ENCODE measurements at places on chromosomes 12 and 14.
A peak's percentile ranks its signal among the peaks of the same experiment; 100 is the strongest.

DNA sequence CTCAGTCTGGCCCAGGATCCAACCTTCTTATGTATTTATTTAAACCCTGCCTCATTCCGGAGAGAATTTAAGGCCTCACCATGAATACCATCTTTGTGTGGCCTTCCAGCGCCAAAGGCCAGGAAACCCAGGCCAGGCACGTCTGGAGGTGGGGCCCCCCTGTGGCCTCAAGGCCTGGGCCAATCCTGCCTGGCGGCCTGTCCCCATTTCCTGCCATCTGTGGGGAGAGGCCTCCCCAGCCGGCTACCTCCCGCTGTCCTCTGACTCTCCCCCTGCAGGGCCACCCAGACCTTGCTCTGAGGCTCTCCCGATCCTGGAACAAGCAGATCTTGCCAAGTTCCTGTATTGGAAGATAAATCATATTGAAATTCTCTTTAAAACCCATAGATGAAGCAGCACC, 37.4 kb upstream of the MEG3 start:
- no peaks in the 10 kb centered on the region for H3K4me1 ChIP-seq
- no peaks in the 10 kb centered on the region for H3K36me3 ChIP-seq
- H3K4me3 ChIP-seq = no peak overlapping the region
- no peaks in the 10 kb centered on the region for H3K27me3 ChIP-seq

GRCh38 chr12:91105807-91106206, 5.5 kb downstream of the LUM start:
- H3K4me1 ChIP-seq = no peaks in the 10 kb centered on the region
- H3K4me3 ChIP-seq = no peak overlapping the region
- DNase-seq = no peak
- H3K36me3 ChIP-seq = no peaks in the 10 kb centered on the region
- no peak overlapping the region for H3K27ac ChIP-seq

DNA sequence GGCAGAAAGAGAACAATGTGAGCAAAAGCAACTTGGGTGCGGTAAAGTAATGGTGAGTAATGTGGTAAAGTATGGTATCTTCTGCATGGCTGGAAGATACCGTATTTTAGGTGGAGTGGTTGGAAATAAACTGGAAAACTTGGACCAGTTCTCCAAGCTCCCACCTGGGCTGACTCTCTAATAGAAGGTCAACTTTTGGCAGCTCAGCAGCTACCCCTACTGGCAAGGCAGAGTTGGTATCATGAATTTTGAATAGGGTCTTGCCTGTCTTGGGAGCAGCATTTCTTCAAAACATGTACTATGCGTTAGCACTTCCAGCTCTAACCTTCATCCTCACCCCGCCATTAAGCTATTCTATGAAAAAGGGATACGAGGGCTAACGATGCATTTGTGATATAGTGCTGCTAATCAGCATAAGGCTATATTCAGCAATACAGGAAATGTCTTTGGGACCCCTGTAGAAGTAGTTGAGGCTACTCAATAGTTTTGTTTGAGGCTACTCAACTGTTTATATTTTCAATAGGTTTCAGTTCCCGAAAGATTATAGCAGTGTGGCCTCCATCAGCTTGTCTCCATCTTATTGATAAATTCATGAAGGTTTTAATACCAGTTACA, 276.3 kb upstream of the FAR2 start:
- no peak overlapping the region for H3K27ac ChIP-seq
- no peaks in the 10 kb centered on the region for H3K27me3 ChIP-seq
- no peaks in the 10 kb centered on the region for H3K4me1 ChIP-seq
- H3K36me3 ChIP-seq = no peaks in the 10 kb centered on the region
- no peak overlapping the region for H3K4me3 ChIP-seq

DNA sequence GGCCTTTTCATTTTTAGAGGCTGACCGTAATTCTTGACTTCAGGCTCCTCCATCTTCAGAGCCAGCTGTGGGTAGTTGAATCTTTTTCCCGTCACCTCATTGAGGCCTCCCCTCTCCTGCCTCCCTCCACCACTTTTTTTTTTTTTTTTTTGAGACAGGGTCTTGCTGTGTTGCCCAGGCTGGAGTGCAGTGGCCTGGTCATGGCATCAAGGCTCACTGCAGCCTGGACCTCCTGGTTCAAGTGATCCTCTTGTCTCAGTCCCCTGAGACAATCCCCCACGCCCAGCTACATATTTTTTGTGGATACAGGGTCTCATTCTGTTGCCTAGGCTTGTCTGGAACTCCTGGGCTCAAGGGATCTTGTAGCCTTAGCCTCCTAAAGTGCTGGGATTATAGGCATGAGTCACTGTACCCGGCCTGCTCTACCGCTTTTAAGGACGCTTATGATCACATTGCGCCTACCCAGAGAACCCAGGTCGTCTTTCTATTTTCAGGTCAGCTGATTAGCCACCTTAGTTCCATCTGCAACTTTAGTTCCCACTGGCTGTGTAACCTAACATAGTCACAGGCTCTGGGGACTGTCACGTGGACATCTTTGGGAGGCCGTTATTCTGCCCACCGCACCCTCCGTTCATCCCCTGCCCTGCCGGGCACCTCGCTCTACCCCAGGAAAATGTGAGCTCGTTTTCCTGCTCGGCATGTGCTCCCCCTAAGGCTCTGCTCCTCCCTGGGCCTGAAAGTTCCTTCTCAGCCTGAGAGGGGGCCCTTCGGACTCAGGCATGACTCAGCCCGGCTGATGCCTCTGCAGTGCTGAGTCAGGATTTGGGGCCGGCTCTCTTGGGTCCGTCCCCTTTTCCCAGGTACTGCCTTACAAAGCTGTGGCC, 13.4 kb downstream of the TNFAIP2 start:
- no peaks in the 10 kb centered on the region for H3K4me1 ChIP-seq
- H3K27me3 ChIP-seq = no peaks in the 10 kb centered on the region
- H3K4me3 ChIP-seq = no peak overlapping the region
- no peak overlapping the region for H3K27ac ChIP-seq
- H3K36me3 ChIP-seq = no peaks in the 10 kb centered on the region

DNA sequence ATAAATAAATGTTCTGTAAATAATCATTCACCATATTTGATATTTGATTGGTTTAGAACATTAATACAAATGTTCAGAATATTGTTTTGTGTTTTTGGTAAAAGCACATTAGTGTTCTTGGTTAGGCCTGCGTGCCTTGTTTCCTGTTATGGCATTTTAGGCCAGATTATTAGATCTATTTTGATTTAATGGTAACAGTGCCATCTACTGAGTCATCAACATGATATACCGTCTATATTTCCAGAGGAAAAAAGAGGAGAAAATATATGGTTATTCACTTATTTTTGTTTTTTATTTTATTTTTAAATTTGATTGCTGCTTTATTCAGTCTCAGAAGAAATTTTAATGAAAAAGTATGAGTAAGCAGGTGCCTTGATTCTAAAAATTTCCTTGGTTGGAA, 60.3 kb downstream of the GPHN start:
- H3K27me3 ChIP-seq = no peaks in the 10 kb centered on the region
- H3K4me3 ChIP-seq = no peak overlapping the region
- H3K4me1 ChIP-seq = no peaks in the 10 kb centered on the region
- DNase-seq = no peak
- H3K36me3 ChIP-seq = no peaks in the 10 kb centered on the region

GRCh38 chr12:24752763-24753462, 196.0 kb downstream of the BCAT1 start:
- no peak overlapping the region for H3K27ac ChIP-seq
- H3K4me3 ChIP-seq = no peak overlapping the region
- H3K4me1 ChIP-seq = no peaks in the 10 kb centered on the region
- H3K36me3 ChIP-seq = no peaks in the 10 kb centered on the region
- H3K27me3 ChIP-seq = no peaks in the 10 kb centered on the region

DNA sequence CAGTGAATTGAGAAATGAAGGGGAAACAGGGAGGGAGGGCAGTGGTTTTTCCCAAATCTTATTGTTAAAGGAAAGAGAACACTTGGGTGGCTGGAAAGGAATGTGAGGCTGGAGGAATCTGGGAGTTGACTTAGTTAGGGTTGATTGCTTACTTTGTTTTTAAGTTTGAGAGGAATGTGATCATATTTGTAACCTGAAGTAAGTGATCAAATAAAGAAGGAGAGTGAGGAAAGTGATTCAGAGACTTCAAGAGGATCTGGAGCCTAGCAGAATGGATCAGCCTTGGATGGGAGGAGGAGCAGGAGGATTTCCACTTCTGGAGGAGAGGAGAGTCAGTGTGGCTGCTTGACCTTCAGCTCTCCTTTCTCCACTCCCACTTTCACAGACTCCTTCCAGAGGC, 6.0 kb upstream of the LRP6 start:
- H3K27ac ChIP-seq = no peak overlapping the region
- no peaks in the 10 kb centered on the region for H3K4me1 ChIP-seq
- no peak for DNase-seq
- H3K4me3 ChIP-seq = no peak overlapping the region
- H3K27me3 ChIP-seq = no peaks in the 10 kb centered on the region

GRCh38 chr12:64609536-64610078, 688 bp upstream of the RASSF3 start:
- no peak for DNase-seq
- H3K27ac ChIP-seq = peak overlapping the region; percentile 85
- H3K4me3 ChIP-seq = peak overlapping the region; percentile 87
- peaks cover 8% of the 10 kb centered on the region for H3K4me1 ChIP-seq

DNA sequence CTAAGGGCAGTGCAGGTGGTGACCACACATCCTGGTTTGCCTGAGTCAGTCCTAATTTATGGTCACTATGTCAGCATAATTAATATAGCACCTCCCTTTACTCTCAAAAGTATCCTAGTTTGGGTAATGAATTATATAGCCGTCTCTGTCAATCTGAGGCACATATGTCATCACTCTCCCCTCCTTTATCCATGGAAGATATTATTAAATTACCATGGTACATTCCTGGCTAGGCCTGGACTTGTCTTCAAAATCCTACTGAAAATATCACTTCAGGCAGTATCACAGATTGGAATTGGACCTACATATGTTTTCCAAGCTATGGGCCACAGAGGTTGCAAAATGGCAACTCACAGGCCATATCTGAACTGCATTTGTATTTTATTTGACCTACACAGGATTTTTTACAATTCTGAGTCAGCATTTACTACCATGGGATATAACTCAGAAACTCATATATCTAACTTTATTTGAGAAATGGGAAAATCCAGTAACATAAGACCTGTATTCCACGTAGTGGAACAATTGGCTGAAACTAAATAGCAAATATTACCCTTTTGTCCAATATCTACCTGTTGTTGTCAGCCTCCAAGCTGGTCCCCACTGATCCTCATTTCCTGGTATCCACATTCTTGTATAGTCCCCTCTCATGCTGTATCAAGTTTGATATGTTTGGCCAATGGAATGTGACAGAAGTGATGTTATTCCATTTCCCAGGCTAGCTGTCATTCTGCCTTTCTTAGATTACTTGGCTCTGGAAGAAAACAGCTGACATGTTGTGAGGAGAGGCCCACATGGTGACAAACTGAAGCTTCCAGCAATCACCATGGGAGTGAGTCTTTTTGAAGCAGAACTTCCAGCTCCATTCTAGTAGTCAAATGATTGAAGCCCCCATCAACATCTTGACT, 102.5 kb upstream of the MDM1 start:
- no peaks in the 10 kb centered on the region for H3K4me1 ChIP-seq
- H3K36me3 ChIP-seq = no peaks in the 10 kb centered on the region
- H3K4me3 ChIP-seq = no peak overlapping the region
- no peaks in the 10 kb centered on the region for H3K27me3 ChIP-seq
- DNase-seq = no peak
- no peak overlapping the region for H3K27ac ChIP-seq

DNA sequence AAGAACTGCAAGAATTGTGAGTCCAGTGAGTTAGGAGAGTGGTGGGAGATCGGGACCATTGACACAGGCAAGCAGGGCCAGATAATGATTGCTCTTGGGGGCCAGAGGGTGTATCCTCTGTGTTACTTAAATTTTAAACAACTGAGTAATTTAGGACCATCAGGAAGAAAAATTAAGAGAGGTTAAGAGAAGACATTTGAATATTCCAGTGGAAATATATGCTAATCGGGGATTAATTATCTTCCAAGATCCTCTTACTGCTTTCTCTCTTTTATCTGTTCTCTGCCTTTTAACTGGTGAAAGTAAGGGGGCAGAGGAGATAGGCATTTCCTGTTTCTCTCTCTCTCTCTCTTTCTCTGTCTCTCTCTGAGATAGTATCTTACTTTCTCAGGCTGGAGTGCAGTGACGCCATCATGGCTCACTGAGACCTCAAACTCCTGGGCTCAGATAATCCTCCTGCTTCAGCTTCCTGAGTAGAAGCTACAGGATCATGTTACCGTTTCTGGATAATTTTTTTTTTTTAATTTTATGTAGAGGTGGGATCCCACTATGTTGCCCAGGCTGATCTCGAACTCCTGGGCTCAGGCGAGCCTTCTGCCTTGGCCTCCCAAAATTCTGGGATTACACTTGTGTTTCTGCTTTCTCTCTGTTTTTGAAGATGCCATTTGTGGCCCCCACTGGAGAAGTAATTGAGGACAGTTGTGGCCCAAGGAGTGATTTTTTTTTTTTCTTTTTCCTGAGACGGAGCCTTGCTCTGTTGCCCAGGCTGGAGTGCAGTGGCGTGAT, 85.1 kb downstream of the DIP2B start:
- H3K27me3 ChIP-seq = no peaks in the 10 kb centered on the region
- H3K27ac ChIP-seq = no peak overlapping the region

GRCh38 chr14:103560691-103561090, 1.8 kb downstream of the BAG5 start:
- peaks cover 11% of the 10 kb centered on the region for H3K4me1 ChIP-seq
- no peak overlapping the region for H3K4me3 ChIP-seq
- H3K27me3 ChIP-seq = no peaks in the 10 kb centered on the region
- no peaks in the 10 kb centered on the region for H3K36me3 ChIP-seq
- DNase-seq = no peak
- H3K27ac ChIP-seq = no peak overlapping the region

DNA sequence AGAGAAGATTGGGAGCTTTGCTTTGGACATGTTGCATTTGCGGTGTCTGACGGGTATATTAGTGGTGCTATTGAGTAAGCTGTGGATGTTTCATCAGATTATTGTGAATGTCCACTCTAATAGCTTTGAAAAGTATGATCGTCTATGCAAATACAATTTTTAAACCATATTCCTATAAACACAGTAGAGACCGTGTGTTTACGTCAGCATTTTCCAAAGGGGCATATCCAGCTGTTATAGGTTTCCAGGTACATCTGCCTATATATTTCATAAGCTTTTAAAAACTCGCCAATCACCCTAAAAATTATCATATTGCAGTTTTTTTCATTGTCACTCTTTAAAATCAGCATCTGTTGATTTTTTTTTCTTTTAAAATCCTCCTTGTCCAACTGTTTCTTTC, 91.7 kb downstream of the NKX2-1 start:
- H3K4me1 ChIP-seq = no peaks in the 10 kb centered on the region
- no peak overlapping the region for H3K27ac ChIP-seq
- no peak for DNase-seq
- H3K27me3 ChIP-seq = no peaks in the 10 kb centered on the region

GRCh38 chr12:39623919-39624318, 4.3 kb upstream of the ABCD2 start:
- H3K27me3 ChIP-seq = no peaks in the 10 kb centered on the region
- H3K36me3 ChIP-seq = no peaks in the 10 kb centered on the region
- H3K27ac ChIP-seq = no peak overlapping the region
- no peak overlapping the region for H3K4me3 ChIP-seq

- no peaks in the 10 kb centered on the region for H3K27me3 ChIP-seq
- no peak overlapping the region for H3K4me3 ChIP-seq
- H3K27ac ChIP-seq = no peak overlapping the region
- DNase-seq = no peak
Measured at GRCh38 chr14:24119691-24120090, 4.9 kb upstream of the NRL start.

All from pancreas (tissue), 10 donors.